ENCODE measurements at places on chromosomes 4 and X.
A peak's percentile ranks its signal among the peaks of the same experiment; 100 is the strongest.

GRCh38 chr4:118983831-118984230 is 95.2 kb downstream of the SYNPO2 start:
- no peak for DNase-seq

GRCh38 chrX:148872881-148873280 is 372.5 kb downstream of the AFF2 start:
- DNase-seq, result no peak

DNA sequence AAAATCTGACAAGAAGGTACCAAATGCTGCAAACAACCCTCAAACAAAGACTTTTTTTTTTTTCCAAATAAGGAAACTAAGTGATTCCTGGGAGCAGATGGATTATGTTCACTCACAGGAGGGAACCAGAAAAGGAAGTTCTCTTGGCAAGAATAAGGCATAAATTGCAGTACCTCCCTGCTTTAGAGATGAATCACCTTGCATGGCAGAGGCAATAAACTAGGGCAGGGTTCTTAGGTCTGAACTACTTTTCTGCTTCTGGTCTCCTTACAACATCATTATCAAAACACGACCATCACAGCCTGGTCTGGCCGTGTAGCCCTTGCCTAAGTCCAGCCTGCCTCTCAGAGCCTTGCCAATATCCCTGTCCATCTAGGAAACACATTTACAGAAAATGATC is 6.3 kb downstream of the TMEM31 start:
- DNase-seq, result no peak

DNA sequence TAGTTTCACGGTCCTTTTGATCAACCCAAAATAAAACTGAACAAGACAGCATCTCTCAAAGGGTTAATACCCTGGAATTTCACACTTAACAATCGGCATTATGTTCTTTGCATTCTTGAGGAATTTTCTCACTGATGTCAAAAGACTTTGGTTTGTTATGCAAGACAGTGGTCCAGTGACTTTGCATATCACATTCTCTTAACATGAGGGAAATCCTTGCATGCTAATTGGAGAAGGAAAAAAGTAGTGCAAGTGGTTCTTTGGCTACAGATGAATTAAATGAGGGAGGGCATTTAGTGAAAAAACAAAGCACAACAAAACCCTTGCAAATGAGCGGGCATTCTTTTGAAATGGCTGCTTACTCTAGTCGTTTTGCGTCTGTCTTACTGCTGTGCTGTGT is 105.1 kb upstream of the LIMCH1 start:
- no peak for DNase-seq

DNA sequence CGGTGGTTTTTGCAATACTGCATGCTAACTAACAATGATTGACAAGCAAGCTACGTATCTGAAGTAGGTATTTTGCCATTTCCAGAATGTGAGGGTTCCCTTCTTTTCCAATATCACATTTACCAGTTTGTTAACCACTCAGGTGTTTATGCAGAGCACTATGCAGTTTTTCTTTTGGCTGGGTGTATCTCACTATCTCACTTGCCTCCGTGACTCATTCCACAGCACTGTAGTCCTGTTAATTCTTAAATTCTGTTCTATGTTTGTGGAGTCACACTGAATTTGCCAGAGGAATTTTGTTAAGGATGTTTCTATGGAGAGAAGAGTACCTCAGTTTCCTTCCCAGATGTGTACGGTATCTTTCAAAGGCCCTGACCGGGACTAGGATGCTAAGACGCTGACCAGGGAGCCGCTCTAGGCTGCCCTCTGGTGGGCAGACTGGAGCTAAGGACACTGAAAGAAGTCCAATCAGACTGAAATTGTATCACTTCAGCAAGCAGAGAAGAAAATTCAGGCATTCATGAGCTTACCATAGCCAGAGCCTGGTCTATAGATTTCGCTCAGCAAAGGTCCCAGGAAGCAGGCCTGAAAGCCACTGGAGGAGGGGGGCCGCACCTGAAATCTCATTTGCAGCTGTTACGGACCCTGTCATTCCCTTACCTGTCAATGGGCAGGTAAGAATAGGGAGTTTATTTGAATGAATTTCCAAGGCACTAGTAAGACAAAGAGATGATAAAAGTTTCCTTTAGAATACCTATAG is 388.4 kb upstream of the SPOCK3 start:
- no peak for DNase-seq

GRCh38 chr4:152050106-152050505 is 289.3 kb upstream of the GATB start:
- no peak for DNase-seq

DNA sequence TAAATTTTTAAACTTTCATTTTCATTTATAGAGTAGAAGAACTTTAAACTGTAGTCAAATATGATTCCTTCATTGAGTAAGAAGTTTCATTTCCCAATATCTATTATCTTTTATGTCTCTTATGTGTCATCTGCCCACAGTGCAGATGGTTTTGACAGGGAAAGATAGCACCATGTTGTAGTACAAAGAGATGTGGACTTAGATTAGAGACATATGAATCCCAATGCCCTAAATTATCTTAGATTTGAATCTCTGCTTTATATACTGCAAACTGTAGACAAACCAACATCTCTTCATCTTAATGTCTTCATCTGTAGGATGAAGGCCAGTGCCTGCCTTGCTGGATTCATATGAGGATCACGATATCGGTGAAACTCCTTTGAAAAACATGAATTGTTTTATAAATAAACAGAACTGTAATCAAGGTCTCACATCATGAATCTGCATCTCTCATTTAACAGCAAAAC is 217.5 kb downstream of the BANK1 start:
- DNase-seq, result no peak

GRCh38 chr4:59612235-59612634 is 1587.9 kb upstream of the ADGRL3 start:
- DNase-seq, result no peak

DNA sequence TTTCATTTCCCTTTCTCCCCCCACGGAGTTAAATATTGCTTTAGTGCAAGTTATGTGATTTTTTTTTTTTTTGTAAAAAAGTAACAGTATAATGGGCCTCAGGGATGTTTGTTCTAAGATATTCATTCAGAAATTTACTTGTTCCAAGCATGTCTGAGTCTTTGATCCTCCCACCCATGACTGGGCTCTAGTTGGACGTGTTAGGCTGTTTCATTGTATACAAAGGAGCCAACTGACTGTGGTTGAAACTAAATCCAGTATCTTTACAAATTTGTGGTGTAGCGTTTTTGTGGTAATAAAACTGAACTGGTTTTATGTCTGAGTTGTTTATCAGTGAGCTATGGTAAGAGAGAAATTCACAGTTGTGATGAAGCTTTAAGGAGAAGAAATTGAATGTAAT is 74.1 kb downstream of the DOCK11 start:
- no peak for DNase-seq

DNA sequence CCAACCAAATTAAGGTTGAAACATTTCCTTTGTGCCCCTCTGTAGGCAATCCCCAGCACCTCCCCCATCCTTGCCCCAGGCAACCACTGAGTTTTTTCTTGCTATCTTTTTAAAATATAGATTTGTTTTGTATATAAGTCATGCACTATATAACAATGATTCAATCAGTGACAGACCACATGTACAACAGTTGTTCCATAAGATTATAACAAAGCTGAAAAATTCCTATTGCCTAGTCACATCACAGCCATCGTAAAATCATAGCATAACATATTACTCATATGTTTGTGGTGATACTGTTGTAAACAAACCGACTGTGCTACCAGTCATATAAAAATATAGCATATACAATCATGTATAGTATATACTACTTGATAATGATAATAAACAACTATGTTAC is 211.9 kb upstream of the NRK start:
- no peak for DNase-seq

DNA sequence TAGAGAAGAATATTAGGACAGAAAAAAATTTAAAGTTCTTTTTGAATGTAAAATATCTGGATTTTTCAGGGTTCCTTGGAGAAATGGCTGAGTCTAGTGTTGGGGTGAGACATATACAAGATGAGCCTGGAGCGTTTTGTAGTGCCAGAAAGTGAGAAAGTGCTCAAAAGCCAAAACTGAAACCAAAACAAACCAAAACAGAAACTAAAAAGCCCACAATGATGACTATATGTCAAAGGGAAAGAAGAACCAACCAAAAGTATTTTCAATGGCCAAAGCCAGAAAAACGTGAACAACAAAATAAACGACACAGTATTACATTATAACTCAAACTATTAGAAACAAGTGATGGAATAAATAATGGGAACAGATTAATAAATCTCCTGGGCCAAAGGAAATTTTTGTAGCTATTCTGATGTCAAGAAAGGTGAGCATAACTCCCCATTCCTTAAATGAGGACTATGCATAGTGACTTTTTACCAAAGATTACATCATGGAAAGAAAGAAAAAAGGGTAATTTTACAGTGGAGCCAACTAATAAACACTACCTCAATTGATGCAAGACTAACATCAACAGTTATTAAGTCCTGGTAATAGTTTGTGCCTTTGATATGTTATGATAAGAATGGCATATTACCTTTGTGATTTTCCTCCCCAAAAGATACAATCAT is 1137.6 kb downstream of the C4orf33 start:
- no peak for DNase-seq

- no peak for DNase-seq
These were observed 71.0 kb downstream of the SNCA start for GRCh38 chr4:89765966-89766365.

GRCh38 chrX:139246295-139246694 is 284.2 kb upstream of the F9 start:
- no peak for DNase-seq

DNA sequence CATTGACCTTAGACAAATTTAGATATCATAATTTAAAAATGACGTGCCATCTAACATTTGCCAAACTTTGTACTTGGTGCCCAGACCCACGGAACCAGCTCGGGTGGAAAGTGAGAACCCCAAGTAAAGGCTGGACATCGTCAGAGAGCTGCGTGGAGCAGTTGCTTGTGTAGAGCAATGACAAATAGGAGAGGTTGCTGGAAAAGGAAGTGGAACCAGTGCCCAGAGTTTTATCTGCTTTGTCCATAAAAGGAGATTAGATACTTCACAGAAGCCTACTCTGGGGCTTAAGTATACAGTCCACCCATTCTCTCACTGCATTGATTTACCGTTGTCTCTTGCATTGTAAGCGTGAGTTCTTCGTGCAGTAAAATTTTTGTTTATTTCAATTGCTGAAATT is 5.4 kb upstream of the TBC1D1 start:
- no peak for DNase-seq

- DNase-seq, result no peak
These were observed 101.6 kb downstream of the NPNT start for GRCh38 chr4:105996845-105997244.

DNA sequence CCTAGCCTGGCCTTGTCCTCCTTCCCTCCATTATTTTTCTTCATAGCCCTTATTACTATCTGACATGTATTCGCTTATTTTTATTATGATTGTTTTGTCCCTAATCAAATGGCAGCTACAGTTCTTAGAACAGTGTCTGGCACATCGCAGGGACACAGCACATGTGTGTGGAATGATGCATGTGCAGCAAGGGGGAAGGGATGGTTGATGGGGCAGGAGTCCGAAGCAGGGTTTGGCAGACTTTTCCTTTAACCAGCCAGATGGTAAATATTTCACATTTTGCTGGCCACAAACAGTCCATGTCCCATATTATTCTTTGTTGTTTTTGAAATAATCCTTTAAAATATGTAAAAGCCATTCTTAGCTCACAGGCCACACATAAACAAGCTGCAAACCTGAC is 128.3 kb upstream of the STIM2 start:
- DNase-seq, result no peak

DNA sequence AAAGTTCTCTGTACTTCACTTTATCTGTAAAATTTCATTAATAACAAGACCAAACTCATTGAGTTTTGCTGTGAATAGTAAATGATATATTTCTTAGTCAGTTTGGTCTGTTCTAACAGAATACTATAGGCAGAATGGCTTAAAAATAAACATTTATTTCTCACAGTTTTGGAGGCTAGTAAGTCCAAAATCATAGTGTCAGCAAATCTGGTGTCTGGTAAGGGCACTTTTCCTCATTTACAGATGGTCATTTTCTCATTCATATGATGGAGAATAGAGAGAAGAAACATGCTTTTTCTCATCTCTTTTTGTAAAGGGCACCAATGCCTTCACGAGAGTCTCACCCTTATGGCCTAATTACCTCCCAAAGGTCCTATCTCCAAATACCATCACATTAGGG is 415.1 kb downstream of the FAM133A start:
- DNase-seq, result no peak

GRCh38 chr4:37780444-37781130 is 45.9 kb upstream of the PGM2 start:
- DNase-seq, result peak; percentile 36

DNA sequence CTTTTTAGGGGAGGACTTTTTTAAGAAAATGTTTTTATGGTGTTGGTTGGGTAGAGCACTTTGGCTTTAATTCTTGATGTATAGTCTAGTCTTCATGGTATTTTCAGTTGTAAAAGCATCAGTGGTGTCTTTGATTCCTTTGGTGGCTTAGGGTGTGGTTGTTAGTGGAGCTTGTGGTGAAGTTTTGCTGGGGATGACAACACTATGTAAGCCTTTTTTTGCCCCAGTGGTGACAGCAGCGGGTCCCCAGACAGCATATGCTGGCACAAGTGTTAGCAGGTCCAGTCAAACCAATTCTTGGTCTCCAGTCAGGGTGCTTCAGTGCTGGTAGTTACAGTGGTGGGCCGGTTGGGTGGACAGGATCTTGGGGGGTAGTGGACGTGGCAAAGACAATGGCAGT is 52.0 kb downstream of the CHIC1 start:
- no peak for DNase-seq

DNA sequence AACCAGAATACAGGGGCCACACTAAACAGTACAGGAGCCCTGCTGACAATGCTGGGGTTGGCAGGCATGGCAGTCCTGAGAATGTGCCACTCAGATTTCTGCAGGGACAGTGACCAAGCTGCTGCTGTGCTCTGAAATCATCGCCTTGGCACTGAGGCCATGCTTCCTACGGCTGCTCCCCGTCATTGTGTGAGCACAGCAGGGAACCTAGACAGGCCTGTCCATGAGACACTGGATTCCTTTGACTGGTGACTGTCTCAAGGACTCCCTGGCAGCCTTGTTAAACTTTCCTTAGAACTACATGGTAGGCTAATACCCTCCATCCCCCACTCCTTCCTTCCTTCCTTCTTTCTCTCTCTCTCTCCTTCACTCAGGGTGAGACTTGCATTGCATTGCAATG is 111.4 kb downstream of the LUZP4 start:
- no peak for DNase-seq

DNA sequence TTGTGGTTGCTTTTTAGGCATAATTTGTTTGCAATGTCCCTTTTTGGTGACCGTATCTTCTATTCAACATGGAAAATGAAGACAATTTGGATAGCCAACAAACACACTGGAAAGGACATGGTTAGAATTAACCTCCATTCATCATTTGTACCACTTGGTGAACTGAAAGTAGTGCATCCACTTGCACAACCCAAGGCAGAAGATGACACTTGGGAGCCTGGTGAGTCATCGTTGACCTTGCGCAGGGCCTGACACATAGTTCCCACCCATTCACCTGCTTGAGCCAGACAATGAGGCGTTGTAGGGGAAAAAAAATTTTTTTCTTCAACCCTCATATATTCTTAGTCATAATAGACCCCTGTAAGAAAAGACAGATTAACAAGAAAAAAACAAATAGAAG is 32.4 kb downstream of the EGF start:
- DNase-seq, result no peak
